ENCODE measurements at places on chromosomes 2 and 18. TPM values are rescaled to one million over a fixed set of nuclear protein-coding genes. Genes with fewer than 3 reads are reported as not detected.
A peak's percentile ranks its signal among the peaks of the same experiment; 100 is the strongest.

DNA sequence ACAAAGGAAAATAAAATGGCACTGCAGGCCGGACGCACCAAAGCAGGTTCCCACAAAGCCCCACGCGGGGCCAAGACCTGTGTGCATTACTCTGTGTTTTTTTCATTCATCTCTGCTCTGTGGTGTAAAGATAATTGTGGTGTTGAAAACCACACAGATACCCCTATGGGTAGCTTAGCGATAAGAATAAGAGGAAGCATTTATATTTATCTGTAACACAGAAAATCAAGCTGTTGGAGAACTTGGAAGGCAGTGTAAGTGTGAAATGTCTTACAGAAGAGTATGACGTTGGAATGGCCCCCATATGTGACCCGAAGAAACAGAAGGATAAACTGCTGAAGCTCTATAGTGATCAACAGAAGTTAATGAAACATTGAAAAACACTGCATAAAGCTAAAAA, 20.3 kb upstream of the MARCO start:
- no peak for DNase-seq

Gene VAMP8
- 106 TPM for total RNA-seq

GRCh38 chr2:41111836-41112627, 660.1 kb upstream of the SLC8A1 start:
- DNase-seq, result no peak

DNA sequence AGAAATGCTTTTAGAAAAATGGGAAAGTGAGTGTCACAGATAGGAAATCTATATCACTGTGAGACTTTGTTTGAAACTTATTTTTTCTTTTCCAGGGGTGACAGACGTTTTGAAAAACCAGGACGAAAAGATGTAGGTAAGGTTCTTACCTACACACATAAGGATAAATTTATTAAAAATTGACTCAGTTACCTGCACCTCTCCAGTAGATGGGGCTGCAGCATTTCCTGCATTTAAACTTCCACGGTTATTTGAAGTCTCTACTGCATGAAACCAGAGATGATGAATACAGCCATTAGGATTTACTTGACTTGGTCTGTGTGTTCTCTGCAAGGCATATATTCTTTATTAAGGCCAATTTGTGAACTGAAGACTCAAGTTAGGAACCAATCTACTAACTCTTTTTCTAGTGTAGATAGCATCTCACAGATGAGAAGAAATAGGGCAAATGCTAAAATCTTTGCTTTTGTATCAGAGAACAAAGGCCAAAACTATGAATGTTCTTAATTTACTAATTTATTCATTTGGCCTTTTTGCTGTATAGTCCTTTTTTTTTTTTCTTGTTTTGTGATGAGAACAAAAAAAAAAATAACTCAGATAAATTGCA, 15.0 kb downstream of the KCNJ13 start:
- DNase-seq, result peak; percentile 76

DNA sequence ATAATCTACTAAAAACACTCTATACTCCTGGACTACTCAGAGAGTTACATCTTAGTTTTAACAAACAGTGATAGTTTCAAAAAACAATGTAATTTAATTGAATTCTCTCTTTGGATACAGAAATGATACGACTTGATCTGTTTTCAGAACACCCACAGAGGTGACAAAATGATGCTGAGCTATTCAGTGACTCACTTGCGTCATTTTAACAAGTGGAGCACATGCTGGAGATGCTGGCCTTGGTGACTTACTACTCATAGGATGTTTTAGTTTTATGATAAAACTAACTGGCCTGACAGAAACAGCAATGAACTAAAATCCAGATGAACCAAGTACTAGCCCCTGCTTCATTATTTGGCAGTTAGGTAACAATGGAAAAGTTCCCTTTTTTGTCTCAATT, 101.3 kb upstream of the ITGB6 start:
- no peak for DNase-seq

- DNase-seq, result no peak
Measured at GRCh38 chr18:68233018-68233417, 481.9 kb downstream of the TMX3 start.

DNA sequence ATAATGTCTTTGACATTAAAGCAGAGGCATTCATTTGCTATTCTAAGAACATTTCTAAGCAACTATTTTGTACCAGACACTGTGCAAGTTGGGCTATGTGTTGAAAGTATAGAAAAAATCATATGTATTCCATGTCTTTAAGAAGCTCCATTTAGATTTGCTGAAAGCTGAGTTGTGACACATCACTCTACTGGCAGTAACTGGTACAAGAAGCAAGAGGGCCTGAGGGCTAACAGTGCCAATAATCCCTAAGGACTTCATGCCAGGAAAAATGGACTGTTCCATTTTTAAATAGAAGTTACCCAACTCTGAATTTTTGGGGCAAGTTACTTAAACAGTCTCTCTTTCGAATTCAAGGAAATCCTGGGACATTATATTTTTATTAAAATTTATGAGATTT, 178.7 kb downstream of the SRBD1 start:
- no peak for DNase-seq

DNA sequence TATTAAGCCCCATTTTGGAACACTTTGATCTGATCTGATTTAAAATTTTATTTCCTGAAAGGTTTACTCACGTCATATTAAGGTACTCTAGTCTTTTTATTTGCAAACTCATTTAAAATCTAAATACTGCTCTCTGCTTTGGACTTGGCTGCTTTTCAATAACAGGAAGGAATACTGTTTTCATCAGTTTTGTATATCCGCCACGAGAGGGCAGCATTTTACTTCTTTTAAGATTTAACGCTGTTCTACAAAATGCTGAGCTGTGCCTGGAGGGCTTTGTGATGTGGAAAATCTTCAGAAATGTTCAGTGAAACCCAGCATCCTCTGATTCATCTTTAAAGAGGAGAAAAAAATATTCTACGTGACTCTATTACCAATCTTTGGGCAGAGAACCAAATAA, 37.5 kb upstream of the SLC38A11 start:
- peak; percentile 61 for DNase-seq

Gene IL37
- not detected for total RNA-seq

Gene NEB
- 0.58 TPM for total RNA-seq

GRCh38 chr2:71614976-71615766, 161.8 kb downstream of the DYSF start:
- DNase-seq, result peak; percentile 84

- no peak for DNase-seq
Measured at GRCh38 chr18:45565280-45565970, 49.9 kb upstream of the SLC14A2 start.

DNA sequence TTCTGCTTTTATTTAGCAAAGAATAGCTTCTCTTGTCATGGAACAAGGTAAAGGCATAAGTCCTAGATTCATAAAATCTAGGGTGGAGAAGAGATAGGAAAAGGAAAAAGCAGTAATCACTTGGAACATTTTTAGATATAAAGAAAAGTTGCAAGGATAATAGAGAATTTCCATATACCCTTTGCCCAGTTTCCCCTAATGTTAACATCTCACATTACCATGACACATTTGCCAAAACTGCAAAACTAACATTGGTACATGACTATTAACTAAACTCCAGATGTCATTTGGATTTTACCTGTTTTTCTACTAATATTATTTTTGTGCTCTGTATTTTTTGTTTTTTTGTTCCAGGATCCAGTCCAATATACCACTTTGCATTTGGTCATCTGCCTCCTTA, 265.1 kb downstream of the ETAA1 start:
- no peak for DNase-seq

DNA sequence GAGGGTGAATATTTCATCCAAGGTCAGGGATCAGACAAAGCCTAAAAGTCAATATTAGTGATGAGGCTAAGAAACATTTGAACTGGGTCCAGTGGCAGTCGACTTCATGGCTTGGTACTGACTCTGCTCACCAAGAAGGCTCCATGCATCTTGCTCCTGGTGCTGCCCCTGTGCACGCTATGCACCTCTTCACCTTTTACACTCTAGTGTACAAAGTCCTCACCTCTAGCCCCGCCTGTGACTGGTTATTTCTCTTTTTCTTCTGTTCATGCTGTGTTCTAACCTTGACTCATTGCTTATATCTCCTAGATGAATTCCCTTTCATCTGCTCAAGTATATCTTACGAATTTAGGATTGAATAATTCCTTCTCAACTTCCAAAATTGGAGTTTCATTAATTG, 52.4 kb upstream of the ZNF385B start:
- no peak for DNase-seq

DNA sequence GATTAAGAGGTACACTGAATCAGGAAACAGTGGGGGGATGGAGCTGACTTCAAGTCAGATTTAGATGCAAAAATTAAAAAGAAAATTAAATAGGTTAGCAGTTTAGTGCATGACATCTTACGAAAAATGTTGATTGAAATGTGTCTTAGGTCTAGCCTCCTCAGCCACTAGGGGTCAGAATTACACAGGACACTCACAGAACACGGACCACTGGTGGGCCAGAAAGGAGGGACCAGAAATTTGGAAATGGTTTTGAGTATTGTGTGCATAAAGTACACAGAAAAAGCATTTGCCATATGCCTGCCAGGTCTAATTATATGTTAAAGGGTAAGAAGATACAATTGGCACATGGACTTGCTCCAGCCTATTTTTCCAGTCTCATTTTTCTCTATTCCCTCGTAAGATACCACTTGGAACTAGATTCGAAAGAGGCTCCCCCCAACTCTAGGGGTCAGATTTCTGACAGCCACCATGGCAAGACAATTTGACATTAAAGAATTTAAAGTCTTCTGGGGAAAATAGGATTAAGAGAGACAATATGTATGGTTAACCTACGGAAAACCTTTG, 550.2 kb upstream of the SETBP1 start:
- DNase-seq, result no peak

- no peak for DNase-seq
Measured at GRCh38 chr2:30236591-30237238, 5.4 kb downstream of the LBH start.

DNA sequence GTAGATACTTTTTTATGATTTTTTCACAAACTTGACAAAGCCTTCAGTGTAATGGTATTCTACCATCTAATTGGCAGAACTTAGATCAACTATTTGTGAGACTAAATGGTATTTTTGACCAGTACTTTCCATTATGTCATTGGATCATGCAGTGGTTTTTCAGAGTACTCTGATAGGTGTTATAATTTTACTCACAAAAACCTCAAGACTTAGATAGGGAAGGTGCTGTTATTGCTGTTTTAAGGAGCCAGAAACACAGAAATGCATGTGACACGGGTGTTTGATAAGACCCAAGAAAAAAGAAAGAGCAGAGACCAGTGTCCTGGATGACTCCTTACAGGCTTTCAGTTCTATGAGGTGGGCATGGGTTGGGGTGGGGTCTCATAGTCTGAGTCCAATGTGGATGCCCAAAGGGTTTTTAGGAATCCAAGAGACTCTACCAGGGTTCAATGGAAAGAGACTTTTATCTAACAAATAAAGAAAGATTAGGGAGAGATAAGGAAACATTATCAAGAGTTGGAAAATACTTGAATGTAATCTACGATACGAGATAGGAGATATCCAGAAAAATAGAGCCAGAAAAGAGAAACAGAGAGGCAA, 31.3 kb downstream of the SP140 start:
- no peak for DNase-seq

DNA sequence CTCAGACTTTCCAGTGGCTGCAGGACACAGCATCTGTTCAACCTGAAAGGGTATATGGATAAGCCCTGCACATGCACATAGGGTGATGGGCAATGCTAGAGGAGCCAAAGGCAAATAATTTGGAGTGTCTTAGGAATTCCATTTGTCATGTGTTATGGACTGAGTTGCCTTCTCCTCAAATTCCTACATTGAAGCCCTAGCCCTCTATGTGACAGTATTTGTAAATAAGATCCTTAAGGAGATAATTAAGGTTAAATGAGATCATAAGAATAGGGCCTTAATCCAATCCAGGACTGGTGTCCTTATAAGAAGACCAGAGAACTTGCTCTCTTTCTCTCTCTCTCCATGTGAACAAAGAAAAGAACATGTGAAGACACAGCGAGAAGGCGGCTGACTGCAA, 42.9 kb upstream of the CREG2 start:
- DNase-seq, result no peak

Gene FAM228A
- 1.3 TPM for total RNA-seq

DNA sequence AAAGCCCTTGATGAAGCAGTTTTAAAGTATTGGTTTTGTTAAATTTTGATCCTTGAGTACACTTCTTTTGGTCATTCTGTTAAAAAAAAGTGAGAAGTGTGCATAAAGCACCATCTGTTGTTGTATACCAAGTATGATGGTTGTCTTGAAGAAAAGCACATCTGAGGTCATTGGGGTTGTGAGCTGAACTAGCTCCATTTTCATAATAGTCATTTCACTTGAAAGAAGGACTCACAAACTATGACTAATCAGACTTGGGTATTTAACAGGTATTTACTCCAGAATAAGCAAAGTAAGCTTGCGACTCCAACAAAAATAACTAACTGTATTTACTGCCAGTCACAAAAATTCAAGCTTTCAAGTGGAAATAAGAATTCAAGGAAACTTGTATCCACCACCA, 35.1 kb downstream of the CHN1 start:
- no peak for DNase-seq

GRCh38 chr2:128797533-128797932, 478.9 kb upstream of the HS6ST1 start:
- no peak for DNase-seq

- no peak for DNase-seq
Measured at GRCh38 chr18:34342960-34343359, 118.2 kb upstream of the NOL4 start.

GRCh38 chr2:69565431-69565839, 78.1 kb downstream of the AAK1 start:
- peak; percentile 57 for DNase-seq

- peak; percentile 49 for DNase-seq
Measured at GRCh38 chr2:158893026-158893425, 75.4 kb upstream of the TANC1 start.
